Activated CD4-positive, alpha-beta T cell treated with anti-CD3 and anti-CD28 coated beads for 48 hours (primary cell): ENCODE measurements at places on chromosomes 12 and 14.

DNA sequence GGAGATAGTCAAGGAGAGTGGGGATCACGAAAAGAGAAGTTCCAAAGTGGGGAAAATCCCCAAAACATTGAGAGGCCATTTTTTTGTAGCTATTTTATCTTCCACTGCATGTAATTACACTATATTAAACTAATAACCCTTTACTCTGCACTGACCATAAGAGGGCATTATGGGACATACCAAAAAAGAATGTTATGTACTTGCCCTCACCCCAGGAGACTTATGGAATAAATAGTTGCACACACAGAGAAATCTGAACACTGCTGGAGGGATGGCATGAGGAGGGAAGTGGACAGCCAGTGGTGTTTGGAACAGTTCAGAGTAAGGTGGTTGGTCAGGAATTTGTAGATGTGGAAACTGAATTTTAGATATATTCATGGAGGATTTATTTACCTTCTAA is 422.9 kb downstream of the SNAPC1 start:
- no peak for DNase-seq

- DNase-seq: no peak
Observed at GRCh38 chr12:46917821-46918220, 92.0 kb upstream of the SLC38A4 start.

DNA sequence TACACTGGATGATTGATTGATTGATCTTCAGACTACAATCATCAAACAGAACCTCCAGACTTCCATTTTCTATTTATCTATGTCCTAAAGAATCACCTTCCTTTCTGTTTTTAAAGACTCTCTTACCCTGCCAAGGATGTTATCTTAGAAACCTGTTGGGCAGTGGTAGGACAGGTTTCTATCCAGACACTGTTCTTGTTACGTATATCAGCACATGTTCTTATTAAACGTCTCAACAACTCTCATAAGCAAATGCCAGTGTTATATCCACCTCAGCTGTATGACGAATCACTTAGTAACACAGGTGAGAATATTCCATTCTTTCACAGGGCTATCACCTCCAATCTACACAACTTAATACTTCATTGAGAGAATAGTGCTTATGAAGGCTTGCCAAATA is 40.2 kb upstream of the RPL10L start:
- no peak for DNase-seq

GRCh38 chr12:127238107-127238506 is 1028.9 kb upstream of the TMEM132C start:
- no peak for DNase-seq

DNA sequence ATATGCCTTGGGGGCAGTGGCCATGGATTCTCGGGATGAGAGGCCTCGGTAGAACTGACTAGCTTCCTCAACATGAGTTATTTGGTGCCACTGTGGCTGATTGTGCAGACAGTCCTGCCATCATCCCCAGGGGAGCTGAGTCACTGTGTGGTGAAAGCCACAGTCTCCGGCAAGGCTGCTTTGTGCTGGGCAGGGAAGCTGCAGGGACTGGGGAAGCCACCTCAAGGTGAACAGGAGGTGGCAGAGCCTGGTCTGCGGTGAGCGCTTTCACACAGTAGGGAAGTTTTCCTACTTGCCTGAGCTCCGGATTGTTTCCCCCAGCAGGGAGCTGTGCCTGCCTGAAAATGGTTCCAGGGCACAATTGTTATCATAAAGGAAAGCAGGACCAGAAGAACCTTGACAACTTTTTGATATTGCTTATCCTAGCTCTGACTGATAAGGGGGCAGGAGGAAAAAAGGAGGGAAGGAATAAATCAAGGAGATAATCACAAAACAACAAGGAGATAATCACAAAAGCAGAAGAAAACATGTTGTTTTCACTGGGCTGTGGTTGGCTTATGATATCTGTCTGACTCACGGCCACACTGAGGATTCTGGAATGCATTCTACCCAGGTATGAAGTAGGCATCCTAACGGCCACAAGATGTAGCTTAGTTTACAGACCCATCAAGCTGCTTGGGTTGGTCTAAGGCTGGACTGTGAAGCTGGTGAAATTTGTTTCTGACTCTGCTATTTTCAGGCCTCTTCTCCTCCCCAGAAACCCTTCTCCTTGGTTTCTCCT is 32.2 kb upstream of the GNG2 start:
- DNase-seq: peak; percentile 84

- no peak for DNase-seq
Observed at GRCh38 chr14:101738703-101739320, 22.7 kb upstream of the PPP2R5C start.

GRCh38 chr14:76205708-76206107 is 54.0 kb downstream of the GPATCH2L start:
- DNase-seq: no peak

- DNase-seq: no peak
Observed at GRCh38 chr12:78210894-78211302, 380.2 kb downstream of the NAV3 start.

DNA sequence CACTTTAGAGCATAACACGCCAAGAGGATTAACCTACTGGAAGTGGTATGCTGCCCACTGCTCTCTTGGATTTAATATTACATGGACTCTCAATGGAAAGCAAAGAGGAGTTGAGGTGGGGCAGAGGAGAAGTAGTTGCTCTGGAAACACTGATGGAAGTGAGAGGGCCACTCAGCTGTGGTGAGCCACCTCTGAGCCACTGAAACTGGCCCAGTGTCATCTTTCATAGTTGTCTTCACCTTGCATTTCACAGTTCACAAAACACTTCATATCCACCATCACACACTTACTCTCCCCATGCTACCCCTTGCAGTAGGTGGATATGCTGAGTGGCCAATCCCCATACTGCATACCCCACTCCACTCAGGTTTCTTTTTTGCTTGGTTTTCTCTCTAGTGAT is 12.2 kb upstream of the PCED1B start:
- peak; percentile 46 for DNase-seq

- DNase-seq: no peak
Observed at GRCh38 chr12:28800129-28800528, 348.9 kb upstream of the FAR2 start.

- DNase-seq: no peak
Observed at GRCh38 chr14:80570930-80571298, 359.6 kb upstream of the DIO2 start.

DNA sequence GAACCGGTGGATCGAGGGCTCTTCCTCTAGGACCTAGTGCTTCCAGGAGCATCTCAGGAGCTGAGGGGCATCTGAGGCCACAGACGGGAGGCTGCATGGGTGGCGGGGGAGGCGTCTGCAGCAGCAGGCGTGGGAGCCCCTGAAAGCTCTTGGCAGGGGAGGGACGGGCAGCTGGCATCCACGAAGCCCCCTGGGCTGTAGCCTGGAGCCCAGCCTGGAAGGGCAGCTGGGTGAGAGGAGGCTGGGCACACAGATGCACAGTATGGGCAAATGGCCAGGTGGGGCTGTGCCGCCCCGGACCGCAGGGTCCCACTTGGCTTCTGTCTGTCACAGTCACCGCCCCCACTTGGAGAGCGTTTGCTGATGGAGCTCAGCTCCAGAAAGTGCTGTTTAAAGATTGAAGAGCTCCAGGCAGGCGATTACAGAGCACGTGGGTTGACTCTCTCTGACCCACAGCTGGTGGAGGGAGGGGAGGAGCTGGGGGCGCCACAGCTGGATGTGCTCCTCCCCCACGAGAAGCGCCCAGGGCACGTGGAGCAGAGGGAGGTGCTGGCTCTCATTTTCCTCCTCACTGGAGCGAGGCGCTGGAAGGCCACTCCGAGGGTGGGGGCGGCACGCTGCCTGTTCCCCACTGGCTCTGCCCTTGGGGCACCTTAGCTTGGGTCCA is 155.0 kb upstream of the C14orf180 start:
- DNase-seq: no peak

DNA sequence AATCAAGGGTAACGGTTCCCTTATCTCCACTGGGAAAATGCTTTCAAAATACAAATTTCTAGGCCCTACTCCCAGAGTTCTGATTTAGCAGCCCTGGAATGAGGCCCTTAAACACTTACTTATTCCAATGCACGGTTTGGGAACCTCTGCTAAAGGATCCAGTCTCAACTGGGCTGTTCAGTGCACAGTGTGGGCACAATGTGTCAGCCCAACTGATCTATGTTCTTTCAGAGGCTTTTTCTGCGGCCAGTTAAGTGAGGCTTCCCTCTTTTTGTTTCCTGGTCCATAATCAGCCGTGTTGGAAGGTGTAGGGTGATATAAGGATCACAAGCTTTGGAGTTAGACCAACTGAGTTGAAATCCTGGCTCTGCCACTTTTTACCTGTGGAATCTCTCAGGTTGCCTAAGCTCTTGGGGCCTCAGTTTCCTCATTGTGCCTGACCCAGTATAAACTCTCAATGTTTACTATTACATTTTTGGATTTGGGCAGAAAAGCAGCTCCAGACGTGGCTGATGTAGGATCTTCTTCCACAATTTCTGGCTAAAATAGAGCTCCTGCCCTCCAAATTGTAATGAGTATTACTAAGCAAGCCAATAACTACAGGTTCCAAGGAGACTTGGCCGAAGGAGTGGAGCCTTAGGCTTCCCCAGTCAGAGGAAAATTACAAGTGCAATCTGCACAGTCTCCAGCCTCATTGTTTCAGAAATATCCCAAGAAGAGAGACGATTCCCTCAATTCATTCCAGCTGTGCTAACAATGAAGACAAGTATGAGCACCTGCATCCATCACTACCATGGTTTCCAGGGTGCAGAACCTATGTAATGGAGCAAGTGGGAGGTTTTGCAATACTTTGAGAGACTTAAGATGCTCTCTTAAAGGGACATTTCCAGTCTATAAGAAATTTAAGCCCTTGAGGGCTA is 2.3 kb upstream of the ANGEL1 start:
- no peak for DNase-seq

DNA sequence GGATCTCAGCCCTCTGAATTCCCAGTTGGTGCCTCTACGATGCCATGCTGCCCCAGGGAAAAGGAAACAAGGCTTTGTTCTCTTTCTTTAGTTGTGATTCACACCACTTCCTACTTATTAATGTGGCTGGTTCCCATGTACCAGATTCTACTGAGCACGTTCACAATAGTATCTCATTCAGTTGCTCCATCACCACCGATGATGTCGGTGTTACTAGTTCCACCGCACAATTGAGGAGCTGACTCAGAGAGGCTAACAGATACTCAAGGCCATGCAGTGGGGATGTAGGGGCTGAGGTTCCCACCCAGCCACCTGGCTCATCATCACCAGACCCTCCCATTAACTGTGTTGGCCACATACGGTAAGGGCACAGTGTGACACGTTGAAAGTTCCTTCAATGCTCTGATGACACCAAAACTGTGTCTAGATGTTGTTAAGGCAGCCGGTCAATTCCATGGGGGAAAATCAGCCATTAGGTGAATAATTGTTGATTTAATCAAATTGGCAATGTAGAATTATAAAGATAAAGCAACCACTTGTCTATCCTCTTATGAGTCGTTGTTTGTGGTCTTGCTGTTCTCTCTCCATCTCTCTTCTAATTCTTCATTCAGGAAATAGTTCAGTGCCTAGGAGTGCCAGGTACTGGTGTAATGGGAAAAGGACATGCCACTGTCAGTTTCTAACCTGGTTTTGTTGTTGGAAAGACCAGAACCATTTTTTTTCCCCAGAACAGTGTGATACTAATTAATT is 244.2 kb upstream of the CRY1 start:
- peak; percentile 54 for DNase-seq

DNA sequence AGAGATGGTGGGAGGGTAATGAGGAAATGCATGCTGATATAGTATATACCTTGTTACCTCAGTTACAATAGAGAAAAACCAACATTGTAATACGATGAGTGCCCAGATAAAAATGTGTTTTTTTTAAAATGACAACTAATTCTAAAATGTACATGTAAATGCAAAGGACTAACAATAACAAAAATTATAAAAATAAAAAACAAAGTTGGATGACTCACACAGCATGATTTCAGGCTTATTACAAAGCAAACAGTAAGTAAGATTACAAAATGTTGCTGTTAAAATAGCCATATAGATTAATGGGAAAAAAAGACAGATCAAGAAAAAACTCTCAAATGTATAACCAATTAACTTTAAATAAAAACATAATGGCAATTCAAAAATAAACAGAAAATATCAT is 1099.4 kb downstream of the FSCB start:
- DNase-seq: no peak

DNA sequence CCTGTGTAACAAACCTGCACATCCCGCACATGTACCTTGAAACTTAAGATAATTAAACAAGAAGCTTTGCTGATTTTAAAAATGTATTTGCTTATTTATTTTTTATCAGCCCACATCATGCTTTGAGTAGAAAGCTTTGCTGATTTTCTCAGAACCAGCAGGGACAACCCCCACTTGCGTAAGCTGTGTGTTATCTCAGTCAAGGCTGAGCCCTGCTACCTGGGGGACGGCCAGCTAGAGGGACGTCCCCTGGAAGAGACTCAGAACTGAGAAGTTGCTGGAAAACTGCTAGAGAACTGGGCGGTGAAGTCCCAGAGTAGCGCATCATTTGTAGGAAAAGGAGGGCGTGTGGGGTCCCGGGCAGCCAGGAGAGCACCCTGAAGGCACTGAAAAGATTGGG is 4.1 kb upstream of the PLEK2 start:
- no peak for DNase-seq

GRCh38 chr12:102833687-102834441 is 83.2 kb downstream of the PAH start:
- no peak for DNase-seq

- DNase-seq: no peak
Observed at GRCh38 chr12:118590406-118591150, 214.2 kb downstream of the SUDS3 start.

DNA sequence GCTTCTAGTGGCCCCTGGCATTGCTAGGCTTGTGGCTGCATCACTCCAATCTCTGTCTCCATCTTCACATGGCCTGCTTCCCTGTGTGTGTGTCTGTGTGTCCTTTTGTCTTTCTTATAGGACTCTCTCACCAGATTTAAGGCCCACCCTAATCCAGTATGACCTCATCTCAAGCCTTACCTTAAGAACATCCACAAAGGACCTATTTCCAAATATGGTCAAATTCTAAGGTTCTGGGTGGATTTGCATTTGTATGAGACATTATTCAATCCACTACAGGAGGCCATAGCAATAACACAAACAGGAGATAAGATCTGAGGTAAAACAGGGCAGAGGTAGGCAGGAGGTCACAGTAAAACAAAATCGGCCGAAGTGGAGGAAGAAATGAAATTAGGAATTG is 375.9 kb downstream of the BTG1 start:
- DNase-seq: no peak

GRCh38 chr12:104467346-104467837 is 10.6 kb downstream of the CHST11 start:
- no peak for DNase-seq

DNA sequence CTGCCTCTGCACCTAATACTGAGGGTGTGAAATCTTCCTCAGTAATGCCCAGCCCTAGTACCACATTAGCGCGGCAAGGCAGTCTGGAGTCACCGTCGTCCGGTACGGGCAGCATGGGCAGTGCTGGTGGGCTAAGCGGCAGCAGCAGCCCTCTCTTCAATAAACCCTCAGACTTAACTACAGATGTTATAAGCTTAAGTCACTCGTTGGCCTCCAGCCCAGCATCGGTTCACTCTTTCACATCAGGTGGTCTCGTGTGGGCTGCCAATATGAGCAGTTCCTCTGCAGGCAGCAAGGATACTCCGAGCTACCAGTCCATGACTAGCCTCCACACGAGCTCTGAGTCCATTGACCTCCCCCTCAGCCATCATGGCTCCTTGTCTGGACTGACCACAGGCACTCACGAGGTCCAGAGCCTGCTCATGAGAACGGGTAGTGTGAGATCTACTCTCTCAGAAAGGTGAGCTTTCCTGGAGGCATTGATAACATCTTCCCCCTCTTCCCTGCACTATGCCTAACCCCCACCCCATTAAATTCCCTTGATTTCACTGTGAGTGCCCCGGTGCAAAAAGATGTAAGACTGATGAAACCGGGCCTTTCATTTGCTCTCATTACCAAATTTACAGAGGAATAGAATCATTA is 291.4 kb downstream of the NAV3 start:
- DNase-seq: no peak
